Activated CD4-positive, alpha-beta T cell treated with anti-CD3 and anti-CD28 coated beads for 24 hours (primary cell): ENCODE measurements at places on chromosomes 5 and 9.

DNA sequence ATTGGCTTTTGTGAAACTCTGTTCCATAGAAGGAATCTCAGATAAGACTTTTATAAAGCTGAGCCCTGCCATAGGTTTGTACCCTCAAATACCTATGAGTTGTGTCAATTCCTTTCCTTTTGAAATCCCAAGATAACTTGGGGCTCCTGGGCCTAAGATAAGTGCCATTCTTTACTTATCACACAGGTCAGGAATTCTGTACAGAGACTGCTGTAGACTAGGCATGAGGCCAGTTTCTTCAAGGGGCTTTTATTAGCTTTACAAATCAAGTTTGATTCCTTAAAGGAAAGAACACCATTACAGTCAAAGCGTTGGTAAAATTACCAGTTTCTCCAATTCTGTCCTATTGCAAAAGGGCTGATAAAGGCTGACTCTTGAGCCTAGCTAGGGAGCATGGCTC, 39.2 kb downstream of the SHC3 start:
- no peak for DNase-seq

GRCh38 chr9:72188232-72188631, 39.0 kb downstream of the GDA start:
- no peak for DNase-seq

DNA sequence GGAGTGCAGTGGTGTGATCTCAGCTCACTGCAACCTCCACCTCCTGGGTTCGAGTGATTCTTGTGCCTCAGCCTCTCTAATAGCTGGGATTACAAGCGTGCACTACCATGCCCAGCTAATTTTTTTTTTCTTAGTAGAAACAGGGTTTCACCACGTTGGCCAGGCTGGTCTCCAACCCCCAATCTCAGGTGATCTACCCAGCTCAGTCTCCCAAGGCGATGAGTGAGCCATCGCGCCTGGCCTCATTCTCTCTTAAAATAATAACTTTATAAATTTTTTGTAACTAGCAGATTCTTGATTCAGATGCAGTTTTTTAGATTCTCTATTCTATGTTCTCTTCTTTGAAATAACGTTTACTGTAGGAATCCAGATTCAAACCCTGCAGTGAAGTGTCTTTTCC, 127.1 kb downstream of the GDNF start:
- DNase-seq: no peak

DNA sequence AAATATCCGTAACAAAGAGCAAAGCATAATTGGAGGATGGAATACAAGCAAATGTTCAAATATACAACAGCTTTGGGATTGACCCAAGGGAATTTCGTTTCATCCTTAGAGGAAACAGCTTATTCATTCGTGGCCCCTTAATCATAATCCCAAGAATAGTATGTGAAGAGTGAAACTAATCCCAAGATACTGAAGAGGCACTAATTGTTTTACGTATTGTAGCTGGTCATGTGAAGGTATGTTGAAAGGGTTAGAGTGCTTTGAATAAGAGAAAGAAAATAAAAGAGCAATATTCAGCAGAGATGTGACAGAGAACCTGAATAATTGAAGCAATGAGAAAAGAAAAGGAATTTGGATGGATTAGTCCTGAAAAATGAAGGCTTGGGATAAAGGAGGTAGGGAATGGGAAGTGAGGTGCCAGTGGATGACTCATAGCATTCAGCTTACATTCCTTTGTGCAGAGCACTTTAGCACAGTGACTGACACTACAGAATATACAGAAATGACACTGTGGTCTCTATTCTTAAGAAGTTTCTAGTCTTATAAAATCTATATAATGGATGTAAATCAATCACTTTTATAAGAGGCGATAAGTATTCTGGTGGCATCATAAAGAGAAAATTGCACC, 221.9 kb downstream of the TLR4 start:
- no peak for DNase-seq

- no peak for DNase-seq
These were observed 762.7 kb downstream of the TLE1 start for GRCh38 chr9:80926611-80927010.

DNA sequence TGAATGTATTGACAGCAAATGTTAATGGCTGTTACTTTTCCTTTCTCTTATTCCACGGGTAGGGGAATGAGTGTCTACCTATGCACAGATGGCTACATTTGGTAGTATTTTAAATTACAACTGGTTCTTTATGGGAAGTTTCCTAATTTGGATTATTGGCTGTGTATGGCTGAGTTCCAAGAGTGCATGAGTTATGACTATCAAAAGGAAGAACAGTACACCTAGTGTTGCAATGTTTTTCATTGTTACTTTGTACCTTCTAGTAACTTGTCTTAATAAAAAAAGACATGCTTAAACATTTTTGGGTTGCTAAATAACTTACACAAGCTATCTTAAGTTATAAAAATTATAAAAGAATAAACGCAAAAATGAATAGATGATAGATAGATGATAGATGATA, 35.8 kb upstream of the MAMDC2 start:
- DNase-seq: no peak

GRCh38 chr5:77006124-77006523, 24.1 kb upstream of the AGGF1 start:
- no peak for DNase-seq

DNA sequence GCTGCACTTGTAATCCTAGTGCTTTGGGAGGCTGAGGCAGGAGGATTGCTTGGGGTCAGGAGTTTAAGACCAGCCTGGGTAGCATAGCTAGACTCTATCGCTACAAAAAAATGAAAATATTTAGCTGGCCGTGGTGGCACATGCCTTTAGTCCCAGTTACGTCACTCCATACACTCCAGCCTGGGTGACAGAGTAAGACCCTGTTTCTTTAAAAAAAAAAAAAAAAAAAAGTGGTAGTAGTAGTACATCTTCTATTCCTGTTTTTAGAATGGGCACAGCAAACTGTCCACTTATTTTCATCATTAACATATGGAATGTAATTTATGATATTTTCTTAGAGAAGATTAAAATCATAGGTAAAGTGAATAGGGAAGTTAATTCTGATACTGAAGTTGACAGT, 48.2 kb downstream of the TRIO start:
- no peak for DNase-seq

- no peak for DNase-seq
These were observed 224.1 kb downstream of the MEF2C start for GRCh38 chr5:88658886-88659285.

DNA sequence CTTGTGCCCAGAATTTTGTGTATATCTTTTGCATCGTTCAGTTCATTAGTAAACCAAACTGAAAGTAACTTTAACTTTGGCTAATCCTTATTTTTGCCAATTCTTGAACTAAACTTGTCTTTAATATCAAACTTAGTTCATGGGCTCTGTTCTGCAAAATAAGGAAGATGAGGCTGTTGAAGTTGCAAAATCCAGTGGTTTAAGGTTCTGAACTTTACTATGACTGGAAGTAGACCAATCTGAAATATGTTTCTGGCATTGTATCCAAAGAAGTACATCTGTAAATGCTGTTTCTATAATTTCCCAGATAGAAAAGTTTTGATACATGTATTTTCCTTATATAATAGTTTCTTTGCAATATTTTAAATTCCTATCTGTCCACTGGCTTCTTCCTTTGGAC, 238.1 kb downstream of the CETN3 start:
- no peak for DNase-seq

DNA sequence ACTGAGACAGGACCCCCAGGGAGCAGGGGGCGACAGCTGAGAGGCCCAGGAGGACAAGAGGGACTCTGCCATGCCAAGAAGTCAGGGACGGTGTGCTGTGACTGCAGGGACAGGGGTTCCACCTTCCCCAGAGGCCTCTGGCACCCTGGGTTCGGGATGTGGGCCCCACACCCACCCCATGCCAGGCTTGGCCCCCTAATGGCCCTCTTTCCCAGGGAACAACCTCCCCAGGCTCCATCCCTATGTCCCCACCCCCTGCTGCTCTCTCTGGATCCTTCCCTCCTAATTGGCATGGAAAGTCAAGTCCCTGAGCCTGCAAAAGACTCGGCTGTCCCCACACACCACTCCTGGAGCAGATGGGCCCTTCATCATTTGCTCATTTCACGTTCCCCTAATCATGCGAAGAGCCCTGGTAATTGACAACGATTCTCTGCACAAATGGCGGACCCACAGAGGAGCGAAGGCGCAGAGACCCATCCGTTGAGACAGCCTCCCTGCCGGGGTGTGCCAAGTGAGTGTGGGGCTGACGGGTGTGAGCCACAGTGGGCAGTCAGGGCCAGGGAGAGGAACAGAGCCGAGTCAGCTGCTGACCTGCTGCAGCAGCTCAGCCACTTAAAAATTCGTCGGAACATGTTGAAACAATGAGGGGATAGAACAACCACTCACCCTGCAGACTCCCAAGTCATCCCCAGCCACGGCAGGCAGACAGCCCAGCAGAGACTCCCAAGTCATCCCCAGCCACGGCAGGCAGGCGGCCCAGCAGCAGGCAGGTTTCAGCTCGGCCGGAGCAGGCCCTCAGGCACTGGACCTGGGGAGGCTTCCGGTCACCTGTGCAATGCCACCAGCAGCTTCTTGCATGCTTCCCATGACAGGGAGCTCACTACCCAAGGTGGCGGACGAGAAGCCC, 109.0 kb downstream of the VAV2 start:
- DNase-seq: no peak

DNA sequence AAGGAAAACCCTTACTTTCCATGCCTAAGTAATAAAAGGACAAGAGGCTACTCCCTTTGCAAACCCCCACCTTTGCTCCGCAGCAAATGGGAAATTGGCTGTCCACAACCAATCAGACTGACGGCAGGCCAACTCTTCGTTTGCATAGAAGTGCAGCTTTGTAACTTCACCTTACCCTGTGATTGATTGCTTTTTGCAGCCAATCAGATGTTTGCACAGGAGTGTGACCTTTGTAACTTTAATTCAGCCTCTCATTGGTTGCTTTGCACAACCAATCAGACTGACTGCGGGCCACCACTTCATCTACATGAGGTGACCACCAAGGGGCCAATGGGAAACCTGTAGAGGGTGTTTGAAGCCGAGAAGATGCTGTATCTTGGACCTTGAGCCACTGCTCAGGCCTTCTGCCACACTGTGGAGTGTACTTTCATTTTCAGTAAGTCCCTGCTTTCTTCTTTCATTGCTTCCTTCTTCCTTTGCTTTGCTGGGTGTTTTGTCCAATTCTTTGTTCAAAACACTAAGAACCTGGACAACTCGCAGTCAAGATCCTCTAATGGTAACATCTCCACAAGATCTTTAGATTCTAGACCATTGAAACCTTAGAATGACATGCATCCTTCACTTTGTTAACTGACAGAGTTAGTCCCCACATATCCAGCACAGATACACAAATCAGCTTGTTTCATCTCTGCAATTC, 51.3 kb upstream of the FREM1 start:
- DNase-seq: no peak

DNA sequence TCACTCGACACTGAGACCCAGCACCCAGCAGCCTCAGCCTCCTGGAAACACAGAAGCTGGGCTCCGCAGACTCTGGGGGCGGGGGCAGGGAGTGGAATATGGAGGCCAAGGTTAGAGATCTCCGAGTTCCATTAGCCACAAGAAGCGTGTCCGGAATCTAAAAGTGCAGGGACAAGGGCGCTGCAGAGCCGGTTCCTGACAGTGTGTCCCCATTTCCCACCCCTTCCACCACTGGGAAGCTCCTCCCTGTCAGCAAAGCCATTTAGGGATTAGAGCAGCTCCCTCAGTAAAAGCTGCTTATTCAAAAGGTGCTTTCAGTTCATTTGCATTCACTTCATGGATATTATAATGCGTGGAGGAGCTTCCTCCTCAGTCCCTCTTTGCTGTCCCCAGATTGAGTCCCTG, 74.1 kb upstream of the HSPA9 start:
- DNase-seq: no peak

DNA sequence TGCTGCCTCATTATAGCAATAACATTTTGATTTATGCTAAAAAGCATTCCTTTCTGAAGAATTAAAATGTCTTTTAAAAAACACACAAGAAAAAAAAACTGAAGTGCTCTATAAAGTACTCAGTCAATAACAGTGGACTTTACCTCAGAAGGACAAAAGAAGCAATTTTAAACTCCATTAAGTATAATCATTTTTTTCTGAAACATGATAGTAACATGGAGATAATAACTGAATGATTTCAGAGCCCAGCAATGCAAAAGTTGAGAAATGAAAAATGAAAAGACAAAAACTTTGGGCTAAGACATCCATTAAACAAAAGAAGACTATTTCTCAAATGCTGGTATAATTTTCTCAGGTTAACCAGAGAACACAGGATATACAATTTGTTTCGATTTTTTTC, 78.7 kb downstream of the RFX3 start:
- no peak for DNase-seq

GRCh38 chr5:158560170-158560569, 539.5 kb downstream of the EBF1 start:
- no peak for DNase-seq

DNA sequence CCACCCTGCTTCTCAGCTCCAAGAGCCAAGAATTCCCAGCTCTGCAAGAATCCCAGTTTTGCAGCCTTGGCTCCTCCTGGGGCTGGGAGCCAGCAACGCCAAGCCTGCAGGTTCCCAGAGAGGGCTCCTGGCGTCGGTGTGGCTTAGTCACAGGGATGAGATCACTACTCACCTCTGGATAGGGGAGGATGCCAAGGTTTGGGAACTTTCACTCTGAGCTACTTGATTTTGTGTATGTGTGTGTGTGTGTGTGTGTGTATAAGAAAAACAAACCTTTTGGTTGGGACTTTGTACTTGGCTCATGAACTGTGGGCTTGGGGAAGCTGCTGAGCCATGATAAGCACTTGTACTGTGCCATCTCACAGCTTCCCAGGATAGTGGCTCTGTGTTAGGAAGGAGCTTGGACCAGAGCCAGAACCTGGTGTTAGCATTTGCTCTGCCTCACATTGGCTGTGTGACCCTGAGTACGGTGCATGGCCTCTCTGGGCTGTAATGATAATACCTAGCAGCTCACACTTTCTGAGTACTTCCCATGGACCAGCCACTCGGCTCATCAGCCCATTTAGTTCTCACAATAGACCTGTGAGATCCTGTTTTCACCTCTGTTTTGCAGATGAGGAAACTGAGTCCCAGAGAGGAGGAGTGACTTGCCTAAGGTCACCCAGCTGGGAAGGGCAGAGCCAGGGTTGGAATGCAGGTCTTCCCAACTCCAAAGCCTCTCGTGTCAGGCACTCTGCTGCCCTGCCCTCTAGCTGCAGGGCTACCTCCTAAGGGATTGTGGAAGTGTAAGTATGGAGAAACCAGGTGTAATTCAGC, 41.4 kb upstream of the DAB2IP start:
- DNase-seq: no peak

- no peak for DNase-seq
These were observed 84.8 kb downstream of the WNK2 start for GRCh38 chr9:93268551-93269314.

GRCh38 chr9:13904311-13904710, 409.6 kb downstream of the NFIB start:
- no peak for DNase-seq

DNA sequence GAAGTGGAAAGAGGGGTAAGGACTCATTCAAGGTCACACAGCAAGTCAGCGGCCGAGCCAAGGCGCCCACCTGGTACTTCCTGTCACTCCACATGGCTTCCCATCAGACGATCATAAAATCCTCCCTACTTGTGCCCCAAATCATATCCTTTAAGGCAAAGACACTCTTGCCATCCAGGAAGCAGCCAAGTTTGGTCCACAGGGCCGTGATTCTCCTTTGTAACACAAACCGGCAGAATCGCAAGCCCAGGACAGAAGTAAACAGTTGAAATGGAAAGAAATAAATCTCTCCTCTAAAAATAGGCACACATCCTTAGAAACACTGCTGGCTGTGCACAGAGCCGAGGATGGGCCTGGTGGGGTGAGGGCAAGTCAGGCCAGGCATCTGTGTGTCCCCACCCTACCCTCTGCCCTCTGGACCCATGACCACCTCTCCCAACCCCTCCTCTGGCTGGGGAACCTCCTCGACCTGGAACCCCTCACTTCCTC, 30.5 kb downstream of the TMOD1 start:
- DNase-seq: no peak

- no peak for DNase-seq
These were observed 406.5 kb upstream of the EDIL3 start for GRCh38 chr5:84791138-84791537.
